ENCODE measurements at places on chromosomes 3 and 15. TPM values are rescaled to one million over a fixed set of nuclear protein-coding genes. Genes with fewer than 3 reads are reported as not detected.

ARL14 gene
- total RNA-seq = 0.24 TPM

BOC gene
- 3.8 TPM for total RNA-seq

CHRD gene
- total RNA-seq = not detected

ISLR gene
- total RNA-seq = 0.08 TPM

PLA2G4F gene
- not detected for total RNA-seq

OIP5 gene
- 19.5 TPM for total RNA-seq

CD276 gene
- 85.1 TPM for total RNA-seq

CNBP gene
- 346 TPM for total RNA-seq

ISL2 gene
- total RNA-seq = 2.9 TPM

DPPA2 gene
- 0.64 TPM for total RNA-seq

CISH gene
- 1.1 TPM for total RNA-seq

TMC3 gene
- total RNA-seq = not detected
